NCI-H2107 (cell line): ENCODE measurements at places on chromosomes 7 and 10.

DNA sequence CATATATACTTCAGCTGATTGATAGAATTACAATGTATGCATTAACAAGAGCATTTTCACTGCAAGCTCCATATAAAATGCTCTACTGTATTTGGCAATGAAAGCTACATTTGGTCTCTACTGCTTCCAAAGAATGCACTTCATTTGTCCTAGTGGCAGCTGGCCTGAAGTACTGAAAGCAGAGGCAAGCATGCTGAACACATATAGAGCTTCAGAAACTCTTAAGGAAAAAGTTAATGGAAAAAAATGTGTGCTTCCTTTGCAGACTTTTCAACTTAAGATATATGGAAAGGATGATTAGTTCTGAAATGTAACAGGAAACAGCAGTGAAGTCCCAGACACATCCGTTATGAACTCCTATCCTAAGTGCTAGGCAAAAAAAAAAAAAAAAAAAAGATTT lies 537.1 kb upstream of the POM121L12 start:
- DNase-seq = no peak

- DNase-seq = no peak
These were observed 1176.2 kb downstream of the DNAJB9 start for GRCh38 chr7:109745677-109746410.

- DNase-seq = no peak
These were observed 22.8 kb upstream of the ANKRD2 start for GRCh38 chr10:97549587-97550322.

DNA sequence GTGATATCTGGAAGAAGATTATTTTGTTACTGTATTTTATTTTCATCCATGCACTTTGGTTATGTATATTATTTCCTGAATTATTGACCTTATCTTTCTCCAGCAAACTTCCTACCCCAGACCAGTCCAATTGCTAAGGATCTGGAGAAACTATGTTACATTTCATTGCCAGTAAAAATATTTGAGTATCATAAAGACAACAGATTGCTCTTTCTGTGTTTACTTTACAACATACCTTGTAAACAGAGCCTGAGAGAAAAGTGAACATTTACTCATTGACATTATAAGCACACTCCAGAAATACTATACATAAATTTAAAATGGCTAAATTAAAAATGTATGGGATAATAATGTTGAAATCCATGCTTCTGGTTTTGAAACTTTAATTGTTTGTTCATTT lies 186.2 kb upstream of the FAM3C start:
- no peak for DNase-seq

GRCh38 chr7:24283897-24284698 lies at the start of gene NPY:
TSS of gene NPY (plus strand) at chr7:24284190. CDS start at chr7:24285241, 1,051 bp downstream.
- no peak for DNase-seq

GRCh38 chr7:5428478-5429252 lies 5.0 kb upstream of the TNRC18 start:
- DNase-seq = peak; percentile 41

GRCh38 chr7:44959433-44959951 lies 19.3 kb downstream of the MYO1G start:
- no peak for DNase-seq

GRCh38 chr10:74078037-74078436 lies 72.6 kb downstream of the AP3M1 start:
- DNase-seq = no peak

DNA sequence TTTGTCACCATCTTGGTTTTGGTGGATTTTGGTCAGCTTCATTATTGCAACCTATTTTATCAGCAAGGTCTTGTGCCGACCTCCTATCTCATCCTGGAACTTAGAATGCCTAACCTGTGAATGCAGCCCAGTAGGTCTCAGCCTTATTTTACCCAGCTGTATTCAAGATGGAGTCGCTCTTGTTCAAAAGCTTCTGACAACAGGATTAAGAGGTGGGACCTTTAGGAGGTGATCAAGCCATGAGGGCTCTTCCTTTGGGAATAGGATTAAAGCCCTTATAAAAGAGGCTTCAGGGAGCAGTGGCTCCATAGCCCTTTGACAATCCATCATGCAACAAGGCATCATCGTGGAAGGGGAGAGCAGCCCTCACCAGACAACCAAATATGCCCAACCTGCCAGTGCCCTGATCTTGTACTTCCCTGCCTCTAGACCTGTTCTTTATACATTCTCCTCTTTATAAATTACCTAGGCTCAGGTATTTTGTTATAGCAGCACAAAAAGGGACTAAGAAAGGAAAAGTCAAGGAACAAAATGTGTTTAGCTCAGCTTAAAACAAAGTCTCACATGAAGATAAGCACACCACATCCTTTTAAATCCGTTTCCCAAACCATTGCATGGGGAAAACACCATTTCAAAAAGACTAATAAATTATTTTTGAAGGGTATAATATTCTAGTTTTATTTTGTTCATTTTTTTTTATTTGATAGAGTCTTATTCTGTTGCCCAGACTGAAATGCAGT lies 8.5 kb upstream of the MAP3K8 start:
- no peak for DNase-seq

GRCh38 chr10:89431977-89432376 lies 17.6 kb downstream of the IFIT5 start:
- no peak for DNase-seq

- no peak for DNase-seq
These were observed 15.4 kb upstream of the HIBADH start for GRCh38 chr7:27677912-27678612.

DNA sequence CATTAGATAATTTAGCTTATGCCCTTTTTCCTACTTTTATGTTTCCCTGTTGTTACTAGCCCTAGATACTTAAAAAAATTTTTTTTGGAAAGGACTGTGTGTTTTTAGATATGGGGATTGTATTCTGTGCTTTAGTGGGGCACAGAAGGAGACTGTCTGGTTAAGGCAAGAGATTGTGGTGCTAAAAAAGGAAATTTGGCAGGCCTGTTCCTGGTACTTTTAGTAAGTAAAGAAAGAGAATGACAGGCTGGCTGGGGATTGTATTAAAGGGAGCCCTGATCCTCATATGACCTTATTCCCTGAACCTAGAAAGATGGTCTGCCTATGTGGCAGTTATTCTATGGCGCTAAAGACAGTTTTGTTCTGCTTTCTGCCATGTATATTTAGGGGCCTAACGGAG lies 74.8 kb downstream of the AUTS2 start:
- DNase-seq = no peak

DNA sequence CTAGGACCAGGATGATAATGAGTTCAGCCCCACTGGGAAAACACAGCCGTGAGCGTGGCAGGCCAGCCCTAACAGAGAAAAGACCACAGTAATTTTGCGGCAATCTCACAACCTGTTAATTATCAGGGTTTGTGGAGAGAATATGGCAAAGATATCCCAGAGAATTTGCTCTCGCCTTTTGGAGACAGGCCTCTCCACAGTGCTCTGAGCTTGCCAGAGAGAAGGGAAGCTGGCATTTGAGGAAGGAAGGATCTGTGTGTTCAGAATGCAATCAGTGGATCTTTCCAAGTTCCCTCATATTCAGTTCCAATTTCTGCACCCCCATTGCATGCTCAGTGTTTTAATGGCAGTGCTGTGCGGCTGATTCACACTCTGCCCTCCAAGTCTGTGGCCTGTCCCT lies 60.2 kb downstream of the PLPP4 start:
- DNase-seq = no peak

DNA sequence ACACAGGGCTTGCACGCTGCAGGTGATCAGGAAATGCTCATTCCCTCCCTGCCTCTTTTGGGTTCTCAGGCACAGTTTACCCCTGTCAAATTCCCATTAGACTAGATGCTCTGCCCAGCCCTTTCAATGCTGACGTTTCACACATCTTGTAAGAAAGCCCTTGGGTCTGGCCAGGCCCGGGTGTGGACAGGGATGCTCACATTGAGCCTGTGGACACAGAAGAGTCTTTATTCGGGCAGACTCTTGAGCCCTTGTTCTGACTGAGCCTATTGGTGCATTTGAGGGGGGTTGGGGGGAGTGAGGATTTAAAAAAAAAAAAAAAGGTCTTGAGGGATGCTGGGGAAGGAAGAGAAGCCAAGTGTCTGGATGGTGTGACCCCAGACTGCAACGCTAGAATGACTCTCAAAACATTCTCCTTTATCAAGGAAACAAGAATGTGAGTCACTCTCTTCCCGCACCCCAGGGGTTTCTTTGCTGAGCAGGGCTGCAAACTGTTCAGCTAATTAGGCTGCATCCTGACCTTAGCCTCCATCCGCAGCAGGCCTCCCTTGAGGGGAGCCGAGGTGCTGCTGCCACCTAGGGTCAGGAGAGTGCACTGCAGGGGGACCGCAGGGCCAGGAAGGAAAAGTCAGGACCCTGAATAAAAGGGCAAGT lies 53.6 kb upstream of the TMEM72 start:
- DNase-seq = no peak

GRCh38 chr7:22280031-22280430 lies 76.9 kb downstream of the RAPGEF5 start:
- DNase-seq = no peak

DNA sequence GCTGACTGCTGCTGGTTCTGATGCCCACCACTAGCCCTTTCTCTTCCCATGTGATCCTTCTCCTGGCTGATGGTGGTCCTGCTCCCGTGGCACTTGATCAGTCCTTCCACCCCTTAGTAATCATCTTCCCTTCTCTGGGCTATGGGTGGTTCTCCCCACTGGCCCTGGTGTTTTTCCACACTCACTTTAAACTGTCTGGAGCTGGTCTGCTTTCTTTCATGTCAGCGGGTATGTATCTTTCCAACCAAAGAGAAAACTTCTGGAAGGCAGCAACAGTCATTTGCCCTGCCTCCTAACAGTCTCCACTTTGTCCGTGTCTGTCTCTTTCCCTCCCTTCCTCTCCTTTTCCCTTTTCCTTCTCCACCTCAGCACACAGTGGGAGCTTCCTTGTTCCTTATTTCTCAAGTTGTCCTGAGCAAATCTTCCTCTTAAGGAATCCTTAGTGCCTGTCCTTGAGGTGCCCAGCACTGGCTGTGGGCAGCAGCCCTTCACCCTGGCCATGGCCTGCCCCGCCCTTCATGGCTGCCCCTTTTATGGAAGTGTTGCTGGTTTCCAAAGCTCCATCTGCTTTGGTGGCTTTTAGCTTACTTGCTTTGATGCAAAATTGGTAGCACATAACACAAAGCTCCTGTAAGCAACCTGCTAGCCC lies 189.0 kb downstream of the TCF7L2 start:
- DNase-seq = no peak

GRCh38 chr10:6218692-6219493 lies 16.2 kb downstream of the PFKFB3 start:
- DNase-seq = no peak

DNA sequence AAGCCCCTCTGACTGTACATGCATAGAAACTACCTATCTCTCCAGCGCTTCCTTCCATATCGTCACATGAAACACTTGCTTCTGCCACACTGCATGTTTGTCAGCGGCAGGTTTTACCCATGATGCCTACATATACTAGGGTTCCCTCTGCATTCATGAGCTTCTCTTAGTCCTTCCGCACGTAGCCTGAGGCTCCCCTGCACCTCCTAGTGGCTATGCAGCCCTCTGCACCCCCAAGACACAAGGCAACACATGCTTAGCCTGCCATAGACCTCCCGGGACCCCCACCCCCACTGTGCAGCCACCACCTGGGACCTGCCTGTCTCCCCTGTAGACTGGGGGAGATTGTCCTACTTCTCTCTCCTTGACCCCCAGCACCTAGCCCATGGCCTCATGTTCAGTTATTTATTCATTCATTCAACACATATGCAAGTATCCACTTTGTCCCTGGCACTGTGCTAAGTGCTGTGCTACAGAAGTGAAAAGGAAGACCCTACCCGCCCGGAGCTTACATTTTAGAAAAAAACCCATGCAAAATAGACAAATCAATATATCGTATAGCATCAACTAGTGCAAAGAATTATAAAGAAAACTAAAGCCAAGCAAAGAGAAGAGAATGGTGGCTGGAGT lies 23.5 kb downstream of the TMEM273 start:
- no peak for DNase-seq

DNA sequence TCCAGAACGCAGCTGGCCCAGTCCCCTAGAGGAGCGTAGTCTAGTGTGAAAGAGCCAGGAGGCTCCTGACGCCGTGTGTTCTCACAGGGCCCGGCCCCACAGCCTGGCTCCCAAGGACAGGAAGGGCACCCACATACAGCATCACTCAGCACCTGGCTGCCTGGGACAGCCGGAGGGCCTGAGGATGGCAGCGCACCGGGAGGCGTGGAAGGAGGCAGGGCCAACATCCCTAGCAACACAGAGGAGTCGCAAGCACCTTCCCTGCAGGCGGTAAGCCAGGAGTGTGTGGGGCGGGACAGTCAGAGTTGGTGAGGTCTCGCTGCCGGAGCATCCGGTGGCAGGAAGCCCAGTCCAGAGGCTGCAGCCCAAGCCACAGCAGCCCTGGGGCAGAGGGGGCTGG lies 125.8 kb downstream of the MAD1L1 start:
- DNase-seq = peak; percentile 59

- DNase-seq = no peak
These were observed 490.6 kb downstream of the CCSER2 start for GRCh38 chr10:84818961-84819360.

GRCh38 chr10:42583828-42584227 lies 54.5 kb downstream of the ZNF33B start:
- no peak for DNase-seq

DNA sequence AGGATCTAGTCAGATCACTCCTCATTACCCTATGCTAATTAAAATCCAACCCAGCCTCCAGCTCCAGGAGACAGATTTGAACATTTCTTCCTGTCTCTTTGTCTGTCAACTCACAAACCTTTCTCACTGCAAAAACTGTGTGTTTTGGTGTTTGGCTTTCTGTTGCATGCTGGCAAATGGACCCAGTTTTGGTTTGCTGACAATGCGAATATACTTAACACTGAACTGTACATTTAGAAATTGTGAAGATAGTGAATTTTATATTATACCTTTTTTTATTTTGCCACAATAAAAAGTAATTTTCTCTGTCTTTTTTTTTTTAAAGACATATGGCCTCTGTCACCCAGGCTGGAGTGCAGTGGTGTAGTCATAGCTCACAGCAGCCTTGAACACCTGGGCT lies 18.3 kb upstream of the TNPO3 start:
- DNase-seq = no peak

- DNase-seq = no peak
These were observed 367.6 kb downstream of the HGF start for GRCh38 chr7:81402227-81402626.

GRCh38 chr7:135801045-135801693 lies 52.6 kb upstream of the FAM180A start:
- DNase-seq = peak; percentile 44

DNA sequence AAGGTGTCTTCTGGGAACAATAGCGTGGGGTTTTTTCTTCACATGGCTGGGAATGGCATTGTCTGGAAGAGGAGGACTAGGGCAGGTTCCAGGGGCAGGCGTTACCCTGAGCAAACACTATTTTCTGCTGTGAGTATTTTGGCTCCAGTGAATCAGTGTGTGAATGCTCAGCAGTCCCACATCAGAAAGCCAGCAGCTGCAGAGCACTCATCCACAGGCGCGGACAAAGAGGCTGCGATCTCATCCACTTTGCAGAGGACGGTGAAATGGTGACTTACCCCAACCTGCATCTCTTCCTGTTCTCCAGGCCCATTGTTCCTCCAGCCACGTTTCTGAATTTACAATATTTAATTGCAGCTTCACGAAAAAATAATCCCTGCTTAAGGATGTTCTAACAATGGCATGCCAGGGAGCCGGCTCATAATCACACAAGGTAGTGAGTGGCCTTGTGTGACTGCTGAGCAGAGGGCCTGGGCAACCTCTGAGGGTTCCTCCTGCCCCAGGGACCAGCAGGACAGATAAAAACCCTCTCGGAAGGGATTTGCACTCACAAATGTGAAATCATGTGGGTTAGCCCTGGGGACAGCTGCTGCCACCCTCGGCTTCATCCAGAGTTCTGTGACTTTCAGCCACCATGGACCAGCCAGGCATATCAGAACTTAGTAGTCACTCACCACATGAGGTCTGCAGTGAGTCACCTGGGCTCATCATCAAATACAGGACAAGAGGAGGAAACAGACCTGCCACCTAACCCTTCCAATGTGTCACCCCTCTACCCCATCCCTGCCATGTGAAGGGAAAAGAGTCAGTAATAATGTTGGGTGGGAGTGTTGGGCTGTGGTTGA lies 65.0 kb upstream of the EN2 start:
- DNase-seq = no peak
